NCI-H226 (cell line): ENCODE measurements at places on chromosomes 4 and X.

DNA sequence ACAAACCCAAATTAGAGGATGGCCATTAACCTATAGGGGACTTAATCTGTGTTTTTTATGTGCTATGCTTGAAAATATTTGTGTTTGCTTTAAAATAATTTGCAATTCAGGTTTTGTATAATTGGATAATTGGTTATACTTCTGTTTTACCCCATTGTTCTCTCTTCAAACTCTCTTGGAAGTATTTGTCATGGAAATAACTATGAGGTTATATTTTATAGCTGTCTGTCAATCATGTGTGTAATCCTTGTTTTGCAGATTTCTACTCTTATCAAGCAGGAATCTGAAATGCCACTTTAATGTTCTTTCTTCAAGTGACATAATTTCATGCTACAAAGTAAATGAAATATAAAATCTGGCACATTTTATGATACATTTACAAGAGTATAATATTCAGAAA lies 15.4 kb upstream of the NDUFC1 start:
- no peak for DNase-seq

- no peak for DNase-seq
These were observed 8.7 kb upstream of the TIMM8A start for GRCh38 chrX:101357166-101357795.

GRCh38 chr4:987624-988513 lies 1.0 kb downstream of the IDUA start:
- peak; percentile 68 for DNase-seq

GRCh38 chr4:153758136-153758535 lies 1.7 kb downstream of the RNF175 start:
- no peak for DNase-seq

DNA sequence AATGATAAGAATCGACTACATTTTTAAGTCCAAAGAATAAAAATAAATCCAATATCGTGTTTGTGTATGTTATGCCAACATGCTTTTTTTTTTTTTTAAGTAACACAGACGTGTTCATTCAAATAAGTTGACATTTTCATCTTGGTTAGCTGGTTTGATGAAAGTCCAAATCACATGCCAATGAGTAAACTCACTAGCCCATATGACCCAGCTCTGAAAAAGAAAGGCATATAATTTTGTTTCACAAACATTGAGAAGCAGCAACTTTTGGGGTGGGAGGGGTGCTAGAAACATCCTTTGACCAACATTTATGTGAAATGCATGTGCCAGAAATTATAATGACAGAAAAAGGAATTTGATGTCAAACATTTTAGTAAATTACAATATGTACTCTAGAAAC lies 61.6 kb upstream of the SPP1 start:
- no peak for DNase-seq

DNA sequence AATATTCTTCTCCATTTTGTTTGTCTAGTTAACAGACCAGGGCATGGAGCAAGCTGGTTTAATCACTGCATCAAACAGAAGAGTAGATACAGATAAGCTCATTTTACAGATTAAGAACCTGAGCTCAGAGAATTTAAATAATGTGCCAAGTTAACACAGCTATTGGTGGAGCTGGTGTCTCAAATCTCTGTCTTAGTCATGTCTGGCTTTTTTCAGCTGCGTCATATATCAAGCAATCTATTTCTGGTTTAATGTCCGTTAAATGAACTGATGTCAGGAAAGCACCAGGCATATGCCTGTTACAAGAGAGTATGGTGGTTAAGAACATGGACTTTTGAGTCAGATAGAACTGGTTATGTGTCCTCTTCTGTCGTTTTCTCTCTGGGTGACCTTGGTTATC lies 79.8 kb upstream of the ADGRA3 start:
- DNase-seq = peak; percentile 3

GRCh38 chr4:61773655-61774245 lies 573.6 kb downstream of the ADGRL3 start:
- DNase-seq = no peak

DNA sequence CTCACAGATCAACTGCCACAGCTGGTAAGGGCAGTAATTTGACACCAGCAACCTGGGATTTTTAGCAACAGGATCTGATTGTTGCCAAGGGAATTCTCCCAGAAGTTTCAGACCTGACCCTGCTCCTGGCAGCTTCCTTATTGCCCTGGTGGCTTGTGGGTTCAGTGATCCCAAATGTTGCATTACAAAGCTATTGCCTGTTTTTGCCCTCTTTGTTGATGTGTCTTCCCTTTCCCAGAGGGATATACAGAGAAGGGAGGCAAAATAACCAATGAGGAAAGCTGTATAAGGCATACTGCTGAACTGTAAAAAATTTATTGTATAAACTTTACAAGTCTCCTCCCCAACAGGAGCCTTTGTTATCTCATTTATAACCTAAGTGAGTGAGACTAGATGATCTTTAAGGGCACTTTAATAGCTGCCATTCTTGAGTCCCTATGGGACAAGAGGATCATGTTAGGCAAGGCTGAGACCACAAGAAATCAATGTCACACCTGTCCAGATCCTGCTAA lies 22.2 kb downstream of the VSIG4 start:
- DNase-seq = no peak

DNA sequence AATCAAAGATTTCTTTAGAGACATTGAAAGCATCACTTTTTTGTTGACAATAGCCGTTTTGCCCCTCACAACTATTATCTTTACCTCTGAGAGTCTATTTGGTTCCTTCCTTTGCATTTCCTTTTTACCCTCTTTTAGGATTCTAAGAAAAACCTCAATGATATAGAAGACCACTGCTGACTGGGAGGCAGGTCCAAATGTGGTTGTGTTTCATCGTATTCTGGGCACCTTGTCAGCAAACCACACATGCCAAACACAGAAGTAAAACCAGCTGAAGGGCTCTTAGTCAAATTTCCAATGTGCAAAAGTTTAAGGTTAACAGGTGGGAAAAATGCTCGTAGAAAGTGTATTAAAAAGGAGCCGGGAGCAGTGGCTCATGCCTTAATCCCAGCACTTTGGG lies 5.1 kb upstream of the PRMT9 start:
- DNase-seq = no peak

GRCh38 chrX:54182194-54182863 lies 725 bp downstream of the FAM120C start:
- peak; percentile 49 for DNase-seq

DNA sequence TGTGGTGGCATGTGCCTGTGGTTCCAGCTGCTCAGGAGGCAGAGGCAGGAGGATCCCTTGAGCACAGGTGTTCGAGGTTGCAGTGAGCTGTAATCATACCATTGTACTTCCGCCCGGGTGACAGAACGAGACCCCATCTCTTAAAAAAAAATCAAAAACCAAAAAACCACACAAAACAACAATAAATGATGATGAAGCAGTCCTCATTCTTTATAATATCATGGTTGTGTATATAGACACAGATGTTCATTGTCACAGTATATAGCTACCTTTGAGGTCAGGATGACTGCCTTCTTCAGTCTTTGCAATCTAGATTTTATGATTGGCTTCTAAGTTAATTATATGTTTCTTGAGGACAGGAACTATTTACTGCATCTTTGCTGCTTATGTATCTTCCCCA lies 37.0 kb downstream of the ZFX start:
- DNase-seq = no peak

GRCh38 chrX:132609362-132609848 lies 120.6 kb upstream of the MBNL3 start:
- no peak for DNase-seq

DNA sequence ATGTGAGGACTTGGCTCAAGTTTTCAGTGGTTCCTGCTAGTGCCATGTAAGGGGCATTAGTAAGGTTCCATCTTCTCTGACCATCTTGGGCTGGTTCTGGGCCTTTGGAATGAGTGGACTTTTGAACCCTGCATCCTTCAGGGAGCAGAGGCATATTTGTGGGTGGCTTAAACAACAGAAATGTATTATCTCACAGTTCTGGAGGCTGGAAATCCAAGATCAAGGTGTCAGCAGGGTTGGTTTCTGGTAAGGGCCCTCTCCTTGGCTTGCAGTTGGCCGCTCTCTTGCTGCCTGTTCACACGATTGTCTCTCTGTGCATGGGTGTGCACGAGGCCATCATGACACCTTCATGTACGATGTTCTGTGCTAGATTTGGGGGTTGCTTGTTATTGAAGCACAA lies 21.3 kb downstream of the CCKAR start:
- DNase-seq = no peak

GRCh38 chr4:25113915-25114904 lies 46.0 kb downstream of the SEPSECS start:
- DNase-seq = peak; percentile 24

DNA sequence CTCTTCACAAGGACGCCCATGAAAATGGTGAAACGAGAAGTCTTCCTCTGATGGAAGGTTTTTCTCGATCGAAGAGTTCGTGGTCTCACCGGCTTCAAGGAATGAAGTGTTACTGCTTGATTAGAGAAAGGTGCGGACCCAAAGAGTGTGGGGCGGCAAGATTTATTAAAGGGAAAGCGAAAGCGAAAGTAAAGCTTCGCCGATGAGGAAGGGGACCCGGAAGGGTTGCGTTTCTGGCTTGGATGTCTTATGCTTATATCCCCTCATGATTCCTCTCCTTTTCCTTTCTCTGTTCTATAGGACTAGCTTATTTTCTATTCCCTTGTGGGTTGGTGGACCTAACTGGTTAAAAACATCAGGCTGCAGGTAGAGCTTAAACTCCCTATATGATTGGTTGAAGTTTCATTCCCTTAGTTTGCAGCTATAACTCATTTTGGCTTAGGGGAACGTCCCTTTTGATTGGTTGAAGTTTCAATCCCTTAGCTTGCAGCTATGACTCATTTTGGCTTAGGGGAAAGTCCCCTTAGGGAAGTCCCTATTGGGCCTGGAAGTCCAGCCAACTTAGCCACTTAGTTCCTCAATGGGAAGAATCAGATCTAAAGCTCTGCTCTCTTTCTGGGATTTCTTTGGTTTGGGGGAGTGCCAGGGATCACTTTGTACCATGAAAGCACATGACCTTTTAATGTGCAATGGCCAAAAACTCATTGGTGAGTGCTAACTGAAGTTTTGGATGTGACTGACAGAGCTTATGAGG lies 1025.0 kb upstream of the PCDH10 start:
- peak; percentile 4 for DNase-seq

GRCh38 chrX:37976153-37976552 lies 30.2 kb upstream of the SYTL5 start:
- no peak for DNase-seq

GRCh38 chrX:10130354-10130753 lies 26.4 kb upstream of the CLCN4 start:
- DNase-seq = no peak

DNA sequence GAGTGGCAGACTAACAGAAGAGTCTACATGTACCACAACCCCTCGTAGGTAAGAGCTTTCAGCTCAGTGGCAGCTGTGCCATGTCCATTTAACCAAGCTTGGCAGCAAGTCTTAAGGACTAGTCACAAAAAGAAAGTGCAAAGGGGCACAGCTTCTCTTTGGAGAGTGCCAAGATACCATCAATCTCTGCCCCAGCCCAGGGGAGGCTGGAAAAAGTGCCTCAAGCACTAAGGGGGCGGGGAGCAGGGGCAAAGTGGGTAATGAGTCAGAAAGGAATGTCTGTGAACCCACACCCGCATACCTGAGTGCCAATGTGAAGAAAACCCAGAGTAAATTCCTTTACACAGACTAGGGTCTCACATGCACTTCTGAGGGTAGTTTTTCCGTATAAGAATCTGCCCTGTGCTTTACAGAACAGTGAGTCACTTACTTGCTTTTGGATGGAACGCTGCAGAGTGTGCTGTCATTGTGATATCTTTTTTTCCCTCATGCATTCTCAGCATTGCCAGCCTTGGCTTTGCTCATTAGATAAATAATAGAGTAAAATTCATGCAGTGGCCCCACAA lies 219.8 kb downstream of the ZNF674 start:
- peak; percentile 89 for DNase-seq

DNA sequence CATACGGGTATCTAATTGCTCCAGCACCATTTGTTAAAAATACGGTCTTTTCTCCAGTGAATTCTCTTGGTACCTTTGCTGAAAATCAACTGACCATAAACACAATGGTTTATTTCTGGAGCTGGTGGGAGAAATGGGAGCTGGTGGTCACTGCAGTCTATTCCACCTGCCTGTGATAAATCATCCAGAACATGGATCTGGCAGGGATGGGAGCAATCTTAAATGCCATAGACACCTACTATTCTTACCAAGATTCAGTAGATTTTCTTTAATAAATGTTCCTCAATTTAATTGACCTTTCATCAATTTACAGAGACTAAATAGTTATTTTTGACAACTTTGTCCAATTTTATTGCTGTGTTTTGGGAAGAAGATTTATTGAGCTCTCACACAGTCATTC lies 68.1 kb downstream of the SLC9A7 start:
- DNase-seq = no peak

DNA sequence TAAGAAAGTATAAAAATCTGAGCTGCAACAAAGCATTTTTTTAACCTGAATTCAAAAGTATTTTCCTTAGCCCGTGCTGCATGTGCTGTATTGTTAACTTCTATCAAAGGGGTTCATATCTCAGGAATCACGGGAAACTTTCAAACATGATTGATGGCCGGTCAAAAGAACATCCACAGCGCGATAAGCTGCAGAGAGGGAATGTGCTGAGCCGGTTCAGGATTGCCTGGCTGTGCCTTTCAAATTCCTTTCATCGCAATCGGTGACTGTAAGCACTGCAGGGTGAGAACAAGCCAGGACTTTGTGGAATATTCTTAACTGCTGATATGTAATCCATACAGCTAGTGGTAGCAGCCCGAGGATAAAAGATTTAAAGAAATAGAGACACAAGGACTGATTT lies 210.9 kb upstream of the NOCT start:
- DNase-seq = peak; percentile 63

DNA sequence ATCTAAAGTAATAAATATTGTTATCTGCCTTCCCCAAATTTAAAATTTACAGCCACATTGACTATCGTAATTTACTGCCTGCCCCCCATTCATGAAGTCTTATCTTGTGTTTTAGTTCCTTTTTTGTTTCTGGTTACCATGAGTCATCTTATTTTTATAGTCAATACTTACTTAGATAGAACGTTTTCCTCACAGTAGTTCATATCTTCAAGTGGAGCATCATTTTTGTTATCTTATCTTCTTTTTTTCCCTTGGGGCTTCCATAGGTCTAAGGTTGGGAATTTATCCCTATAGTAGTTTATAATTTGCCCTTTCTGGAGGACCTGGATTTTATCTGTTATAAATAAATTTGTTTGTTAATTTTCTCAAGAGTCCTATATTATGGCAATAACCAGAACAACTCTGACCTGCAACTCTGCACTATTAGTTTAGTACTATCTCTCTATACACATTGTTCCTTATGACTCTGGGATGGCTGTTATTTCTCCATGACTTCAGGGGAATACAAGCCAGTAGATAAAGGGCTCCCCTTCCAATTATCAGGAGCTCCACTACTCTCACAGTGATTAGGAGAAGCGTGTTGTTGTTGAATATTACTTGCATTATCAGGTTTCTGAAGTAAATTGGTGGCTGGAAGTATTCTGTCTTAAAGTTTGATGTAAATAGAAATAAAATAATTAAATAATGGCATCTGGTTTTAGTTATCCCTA lies 330.6 kb downstream of the GALNTL6 start:
- DNase-seq = peak; percentile 8

- DNase-seq = no peak
These were observed 47.9 kb upstream of the PLAC1 start for GRCh38 chrX:134706138-134706537.
